Dorsolateral prefrontal cortex (tissue), 122 donors: ENCODE measurements at places on chromosomes 1 and 21.

- no peak for DNase-seq
Observed at GRCh38 chr1:64539781-64540218, 69.9 kb downstream of the CACHD1 start.

- no peak for DNase-seq
Observed at GRCh38 chr1:147235822-147236221, 6.7 kb upstream of the CHD1L start.

GRCh38 chr21:33688353-33688752, 46.1 kb downstream of the ITSN1 start:
- DNase-seq = no peak

GRCh38 chr1:54355931-54356679, 50.1 kb downstream of the SSBP3 start:
- no peak for DNase-seq

GRCh38 chr1:212586206-212587015, 22.1 kb upstream of the ATF3 start:
- no peak for DNase-seq

- DNase-seq = no peak
Observed at GRCh38 chr1:190154744-190155143, 322.9 kb downstream of the BRINP3 start.

- DNase-seq = no peak
Observed at GRCh38 chr1:22228505-22228911, 85.6 kb upstream of the WNT4 start.

GRCh38 chr1:232316864-232317263, 313.1 kb downstream of the SIPA1L2 start:
- DNase-seq = no peak

- peak; percentile 31 for DNase-seq
Observed at GRCh38 chr21:44681861-44682579, at the start of gene KRTAP12-1. Gene KRTAP12-1, minus strand, starts transcription at chr21:44682163. Its CDS starts 40 bp downstream, at chr21:44682123.
